ENCODE measurements at places on chromosomes 5 and 9.

DNA sequence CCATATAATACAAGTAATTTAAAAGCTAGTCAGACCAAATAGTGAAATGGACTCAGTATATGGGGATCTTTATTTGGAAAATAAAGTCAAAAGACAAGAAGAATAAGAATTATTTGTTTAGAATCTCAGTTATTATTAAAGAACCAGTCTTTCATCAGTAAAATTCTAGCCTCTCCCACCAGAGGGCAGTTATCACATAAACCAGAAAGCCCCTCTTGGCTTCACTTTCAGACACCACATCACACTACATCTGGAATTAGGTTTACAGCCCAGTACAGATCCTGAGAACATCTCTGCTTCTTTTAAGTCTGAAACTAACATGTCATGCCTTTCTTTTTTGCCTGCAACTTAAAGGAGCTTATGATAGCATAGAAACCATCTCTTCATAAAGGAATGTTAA, 12.2 kb upstream of the HSPB3 start:
- DNase-seq = no peak

- no peak for DNase-seq
Observed at GRCh38 chr9:134531220-134531970, 110.2 kb upstream of the COL5A1 start.

- no peak for DNase-seq
Observed at GRCh38 chr9:138053996-138054752, 176.6 kb downstream of the CACNA1B start.

- no peak for DNase-seq
Observed at GRCh38 chr5:174953871-174954270, 229.5 kb downstream of the MSX2 start.

DNA sequence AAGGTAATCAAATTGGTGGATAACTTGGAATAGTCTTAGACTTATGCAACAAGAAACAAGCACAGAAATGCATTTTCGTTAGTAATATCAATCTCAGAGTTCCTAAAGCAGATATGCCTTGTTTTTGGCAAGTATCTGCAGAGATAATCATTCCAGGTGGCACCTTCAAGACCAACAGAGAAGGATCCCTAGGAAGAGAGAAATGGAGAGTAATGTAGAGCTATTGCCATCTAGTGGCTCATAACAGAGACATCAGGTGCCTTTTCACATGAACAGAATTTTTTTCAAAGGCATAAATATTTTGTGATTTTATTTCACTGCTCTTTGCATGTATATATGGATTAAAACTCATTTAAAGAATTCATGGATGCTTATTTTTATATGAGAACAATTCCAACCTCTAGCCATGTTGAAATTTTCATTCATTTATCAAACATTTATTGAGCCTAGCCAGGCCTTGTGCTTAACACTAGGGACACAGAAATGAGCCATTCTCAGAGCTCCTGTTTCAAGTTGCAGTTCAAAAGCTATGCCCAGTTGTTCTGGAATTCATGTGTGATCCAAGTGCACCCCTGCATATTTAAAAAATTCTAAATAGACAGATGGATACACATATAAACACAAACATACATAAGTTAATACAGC, 117.5 kb upstream of the OR13F1 start:
- no peak for DNase-seq

- no peak for DNase-seq
Observed at GRCh38 chr9:123408313-123409262, 52.6 kb downstream of the CRB2 start.

DNA sequence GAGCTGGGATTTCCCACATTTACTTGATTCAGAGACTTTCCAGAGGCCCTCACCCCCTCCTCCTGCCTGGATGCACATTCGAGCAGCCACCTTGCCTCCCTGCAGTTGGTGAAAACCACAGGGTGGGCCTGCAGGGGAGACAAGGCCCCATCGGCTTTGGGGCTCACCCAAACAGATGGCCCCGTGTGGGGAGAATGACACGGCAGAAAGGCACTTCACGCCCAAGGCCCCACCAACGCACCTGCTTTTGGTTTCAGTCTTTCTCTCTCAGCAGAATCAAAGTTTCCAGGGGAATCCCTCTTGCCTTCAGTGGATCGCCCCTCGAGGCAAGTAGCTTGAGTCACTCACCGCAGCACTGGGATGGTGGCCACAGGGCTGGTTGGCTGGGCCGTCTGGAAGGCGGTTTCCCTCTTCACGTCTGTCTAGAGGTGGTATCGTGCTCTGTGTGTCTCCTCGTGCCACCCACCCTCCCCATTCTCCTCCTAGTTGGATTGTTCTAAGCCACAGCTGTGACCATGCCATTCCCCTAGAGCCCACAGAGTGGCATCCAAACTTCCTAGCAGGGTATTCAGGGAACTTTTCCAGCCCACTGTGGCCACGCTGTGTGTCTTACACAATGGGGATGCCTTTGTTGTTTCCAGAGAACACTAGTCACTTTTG, 31.8 kb downstream of the SEC61B start:
- DNase-seq = peak; percentile 66

- no peak for DNase-seq
Observed at GRCh38 chr9:37669232-37669631, 18.5 kb downstream of the FRMPD1 start.

DNA sequence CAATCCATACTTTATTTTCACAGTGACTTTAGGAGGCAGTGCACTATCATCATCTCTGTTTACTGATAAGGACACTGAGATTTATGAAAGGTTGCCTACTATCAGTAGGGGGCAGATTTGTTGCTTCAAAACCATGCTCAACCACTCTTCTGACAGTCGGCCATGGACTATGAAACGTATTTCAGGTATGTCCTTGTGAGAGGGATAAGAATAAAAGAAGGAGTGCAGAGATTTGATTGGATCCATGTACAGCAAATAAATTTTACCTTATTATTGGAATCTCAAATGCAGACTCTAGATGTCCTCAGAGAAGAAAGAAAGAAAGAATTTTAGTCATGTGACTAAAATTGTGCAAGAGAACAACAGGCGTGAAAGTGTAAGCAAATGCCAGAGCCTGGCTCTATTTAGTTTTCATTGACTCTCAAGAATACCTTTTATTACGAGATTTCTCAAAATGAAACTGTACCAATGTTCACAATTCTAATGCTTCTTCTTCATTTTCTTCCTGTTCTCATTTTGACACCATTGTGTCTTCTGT, 296.6 kb upstream of the RASA1 start:
- DNase-seq = no peak

All from activated CD8-positive, alpha-beta memory T cell treated with anti-CD3 and anti-CD28 coated beads, Interleukin-2, amount 50 U/mL, for 4 hours (primary cell).